Parietal lobe (tissue), 2 donors: ENCODE measurements at places on chromosomes 5 and 9. TPM values are rescaled to one million over a fixed set of nuclear protein-coding genes. Genes with fewer than 3 reads are reported as not detected.

Gene SEMA6A
- 71.4 TPM for total RNA-seq

Gene PCDHGA4
- 21.6 TPM for total RNA-seq

Gene C9orf153
- 1.3 TPM for total RNA-seq

Gene BHMT
- total RNA-seq, result not detected

Gene PCDHA9
- total RNA-seq, result 42.6 TPM
